ENCODE measurements at places on chromosomes 7 and 10. TPM values are rescaled to one million over a fixed set of nuclear protein-coding genes. Genes with fewer than 3 reads are reported as not detected.

- DNase-seq: no peak
Observed at GRCh38 chr7:13639396-13639795, 350.1 kb downstream of the ETV1 start.

DNA sequence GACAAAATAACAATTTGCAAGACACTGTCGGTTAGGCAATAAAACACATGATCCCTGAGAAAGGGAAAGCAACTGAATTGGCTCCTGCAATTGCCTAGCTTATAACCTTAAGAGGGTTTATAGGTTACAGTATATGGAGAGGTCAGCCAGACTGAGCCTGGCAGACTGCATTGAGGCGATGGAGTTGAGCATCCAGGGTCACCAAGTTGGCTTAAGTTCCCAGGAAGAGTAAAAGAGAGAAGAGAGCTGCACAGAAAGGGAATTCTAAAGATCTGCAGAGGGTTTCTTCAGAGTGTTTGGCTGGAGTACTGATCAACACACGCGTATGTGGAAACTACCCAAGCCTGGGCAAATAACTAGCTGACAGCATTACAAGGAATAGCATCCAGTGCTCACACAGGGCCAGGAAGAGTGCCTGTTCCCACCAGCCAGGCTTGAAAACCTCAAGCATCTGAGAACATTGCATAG lies 11.2 kb downstream of the ANKMY2 start:
- no peak for DNase-seq

GRCh38 chr7:32494946-32495297 lies 367 bp upstream of the AVL9 start:
- no peak for DNase-seq

DNA sequence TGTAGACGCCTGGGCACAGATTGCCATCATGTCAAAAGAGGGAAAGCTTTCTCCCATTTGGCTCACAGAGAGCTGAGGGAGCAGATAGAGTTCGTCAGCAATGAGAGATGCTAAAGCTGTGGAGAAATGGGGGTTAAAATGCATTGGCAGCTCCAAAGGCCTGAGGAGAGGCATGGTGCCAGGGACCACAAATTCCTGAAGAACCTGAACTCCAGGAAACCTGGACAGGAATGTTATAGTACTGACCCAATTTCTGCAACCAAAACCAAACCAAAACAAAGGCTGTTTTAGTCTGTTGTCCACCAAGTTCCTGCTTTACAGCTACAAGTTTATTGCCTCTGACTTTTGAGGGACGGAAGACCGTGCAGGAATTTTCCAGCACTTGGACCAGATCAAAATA lies 575.7 kb downstream of the REEP3 start:
- no peak for DNase-seq

DNA sequence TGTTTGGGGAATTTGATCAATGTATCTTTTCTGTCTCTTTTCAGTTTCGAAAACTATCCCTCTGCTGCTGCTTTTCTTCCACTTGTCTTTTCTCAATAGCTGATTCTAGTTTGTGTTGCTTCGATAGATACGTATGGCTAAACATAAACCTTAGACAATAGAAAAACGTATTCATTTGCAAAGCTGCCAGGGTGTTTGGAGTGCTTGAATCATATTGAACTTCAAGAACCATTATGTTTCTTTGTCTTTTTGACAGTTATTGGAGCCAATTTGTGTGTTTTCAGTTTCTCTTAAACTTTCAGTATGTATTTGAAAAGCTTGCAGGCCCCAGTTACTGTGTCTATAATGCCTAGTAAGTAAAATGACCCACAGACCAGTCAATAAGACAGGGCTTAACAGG lies 25.1 kb downstream of the NRF1 start:
- no peak for DNase-seq

GRCh38 chr7:127732306-127732705 lies 80.3 kb downstream of the SND1 start:
- DNase-seq: no peak

- peak; percentile 74 for DNase-seq
Observed at GRCh38 chr7:74289018-74289658, at the start of gene CLIP2. Gene CLIP2 (plus strand): TSS chr7:74289407. CDS start chr7:74317547, 28,140 bp downstream.

DNA sequence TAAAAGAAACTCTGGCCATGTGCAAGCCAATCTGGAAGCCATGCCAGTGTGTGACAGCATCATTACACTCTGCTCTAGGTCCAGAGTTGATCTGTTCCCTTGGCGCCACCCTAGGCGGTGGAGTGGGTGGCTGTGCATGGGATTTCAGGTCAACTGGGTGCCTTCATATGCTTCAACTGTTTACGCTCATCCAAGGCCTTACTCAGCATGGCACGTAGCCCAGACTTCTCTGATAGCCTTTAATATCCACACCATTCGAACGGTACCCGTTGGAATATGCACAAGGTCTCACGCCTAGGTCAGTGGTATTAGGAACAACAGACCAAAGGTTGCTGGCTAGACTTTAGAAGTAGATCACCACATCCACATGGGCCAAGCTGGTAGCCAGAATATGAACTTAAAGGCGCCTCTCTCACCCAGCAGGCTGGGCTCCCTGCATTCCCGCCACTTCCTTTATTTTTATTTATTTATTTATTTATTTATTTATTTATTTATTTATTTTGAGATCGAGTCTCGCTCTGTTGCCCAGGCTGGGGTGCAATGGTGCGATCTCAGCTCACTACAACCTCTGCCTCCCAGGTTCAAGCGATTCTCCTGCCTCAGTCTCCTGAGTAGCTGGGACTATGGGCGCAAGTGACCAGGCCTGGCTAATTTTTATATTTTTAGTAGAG lies 18.7 kb upstream of the ACHE start:
- DNase-seq: no peak

- DNase-seq: no peak
Observed at GRCh38 chr7:94540428-94540827, 30.8 kb downstream of the CASD1 start.

DNA sequence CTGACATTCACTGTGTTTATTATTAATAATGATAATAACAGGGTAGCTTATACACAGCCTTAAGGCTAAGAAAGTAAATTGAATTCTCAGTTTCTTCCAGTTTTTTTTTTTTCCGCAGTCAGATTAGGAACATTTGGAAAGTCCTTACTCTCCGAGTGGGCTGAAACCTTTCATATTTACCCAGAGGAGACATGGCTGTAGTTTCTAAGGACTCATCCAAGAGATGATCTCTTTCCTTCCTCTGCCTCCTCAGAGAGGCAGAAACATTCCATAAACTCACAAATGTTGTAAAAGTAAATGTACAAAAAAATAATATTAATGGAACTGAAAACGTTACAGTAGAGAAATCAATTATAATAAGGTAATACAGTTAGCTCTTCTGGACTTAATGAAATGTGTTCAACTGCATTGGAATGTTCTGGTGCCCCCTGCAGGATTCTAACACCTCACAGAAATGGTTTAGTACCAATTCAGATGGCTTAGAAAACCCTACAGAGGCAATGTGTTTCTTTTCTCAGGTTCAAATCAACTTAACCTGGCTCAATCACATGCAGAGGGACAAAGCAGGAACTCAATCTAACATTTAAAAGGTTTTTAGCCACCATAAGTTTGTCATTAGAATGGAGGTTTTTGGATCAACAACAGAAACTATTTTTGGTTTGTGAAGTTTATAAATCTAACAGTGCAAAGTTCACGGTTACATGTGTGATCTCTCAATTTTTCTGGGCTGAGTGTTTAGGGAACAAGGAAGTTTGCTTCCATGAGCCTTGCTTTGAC lies 71.7 kb downstream of the ICA1 start:
- peak; percentile 60 for DNase-seq

DNA sequence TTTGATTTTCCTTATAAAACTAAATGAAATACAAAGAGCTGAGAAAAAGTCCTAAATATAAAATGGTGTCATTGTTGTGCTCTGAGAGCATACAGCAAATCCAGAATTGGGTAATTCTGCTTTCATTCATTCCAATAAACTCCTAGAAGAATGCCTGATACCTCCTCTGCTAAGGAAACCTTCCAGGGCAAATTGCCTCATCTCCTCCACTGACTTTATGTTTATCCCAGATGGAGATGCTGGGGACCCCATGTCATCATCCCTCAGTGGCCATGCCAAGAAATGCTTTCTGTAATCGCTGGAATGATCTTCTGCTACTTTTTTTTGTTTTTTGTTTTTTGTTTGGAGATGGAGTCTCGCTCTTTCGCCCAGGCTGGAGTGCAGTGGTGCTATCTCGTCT lies 119.3 kb upstream of the PRKCQ start:
- no peak for DNase-seq

- no peak for DNase-seq
Observed at GRCh38 chr10:94097656-94098055, 103.9 kb downstream of the PLCE1 start.

GRCh38 chr7:150823043-150823442 lies 22.5 kb downstream of the TMEM176A start:
- DNase-seq: no peak

GRCh38 chr10:131123496-131123895 lies 188.0 kb downstream of the TCERG1L start:
- DNase-seq: no peak

Gene FOXP2
- total RNA-seq: not detected

Gene COBL
- not detected for total RNA-seq

Gene PWWP2B
- 5.2 TPM for total RNA-seq

Gene GRM3
- total RNA-seq: not detected

Gene CCL24
- total RNA-seq: 0.46 TPM

Gene DOCK1
- 0.53 TPM for total RNA-seq

Gene OPALIN
- not detected for total RNA-seq

Gene DNAJB12
- 25.2 TPM for total RNA-seq

Gene RAPGEF5
- total RNA-seq: 0.46 TPM

Gene MGMT
- 17.8 TPM for total RNA-seq

Gene LUC7L2
- 178 TPM for total RNA-seq

Gene AGMO
- not detected for total RNA-seq
